ENCODE measurements at places on chromosomes 5 and 9.

- no peak for DNase-seq
Observed at GRCh38 chr5:149376104-149376503, 3.0 kb downstream of the IL17B start.

- DNase-seq: no peak
Observed at GRCh38 chr9:73683862-73684591, 532.4 kb downstream of the ANXA1 start.

DNA sequence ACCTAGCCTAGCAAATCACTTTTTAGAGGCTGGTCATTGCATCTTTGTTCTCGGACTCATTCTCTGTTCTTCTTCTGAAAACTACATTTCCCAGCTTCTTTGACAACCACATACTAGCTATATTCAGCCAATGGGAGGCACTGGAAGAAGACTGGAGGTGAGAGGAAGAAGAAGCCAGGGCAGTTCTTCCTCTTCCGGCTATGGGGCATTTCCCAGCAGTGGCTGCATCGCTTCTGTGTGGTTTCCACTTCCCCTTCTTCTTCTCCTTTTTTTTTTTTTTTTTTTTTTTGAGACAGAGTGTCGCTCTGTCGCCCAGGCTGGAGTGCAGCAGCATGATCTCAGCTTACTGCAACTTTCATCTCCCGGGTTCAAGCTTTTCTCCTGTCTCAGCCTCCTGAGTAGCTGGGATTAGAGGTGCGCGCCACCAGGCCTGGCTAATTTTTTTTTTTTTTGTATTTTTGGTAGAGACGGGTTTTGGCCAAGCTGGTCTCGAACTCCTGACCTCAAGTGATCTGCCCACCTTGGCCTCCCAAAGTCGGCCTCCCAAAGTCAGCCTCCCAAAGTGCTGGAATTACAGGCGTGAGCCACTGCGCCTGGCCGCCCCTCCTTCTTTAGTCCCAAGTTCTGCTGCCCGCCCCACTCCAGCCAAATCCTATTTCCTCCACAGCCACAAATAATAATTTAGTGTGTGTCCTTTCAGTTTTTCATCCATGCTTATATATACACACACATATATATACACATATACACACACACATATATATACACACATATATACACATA is 6.9 kb upstream of the UBAP1 start:
- DNase-seq: no peak

GRCh38 chr9:76082057-76082456 is 191.6 kb downstream of the PCSK5 start:
- DNase-seq: peak; percentile 43

DNA sequence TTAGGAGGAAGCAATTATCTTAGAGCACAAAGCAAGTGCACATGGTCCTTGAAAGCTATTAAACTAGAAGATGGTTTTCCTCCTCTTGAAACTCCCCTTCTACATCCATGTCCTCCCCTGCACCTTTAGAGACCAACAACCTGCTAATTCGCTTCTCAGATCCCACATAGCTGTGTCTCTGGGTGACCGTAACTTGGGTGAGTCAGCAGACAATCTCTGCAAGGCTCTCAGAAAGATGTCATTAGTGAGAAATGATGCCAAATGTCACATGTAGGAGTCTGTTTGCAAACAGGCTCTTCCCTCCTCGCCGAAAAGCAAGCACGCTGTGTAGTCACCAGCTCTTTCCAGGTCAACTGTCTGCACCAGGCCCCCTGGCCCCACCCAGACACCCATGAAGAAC is 291.8 kb downstream of the SLIT3 start:
- DNase-seq: no peak
